ENCODE measurements at places on chromosomes 1 and 21.

DNA sequence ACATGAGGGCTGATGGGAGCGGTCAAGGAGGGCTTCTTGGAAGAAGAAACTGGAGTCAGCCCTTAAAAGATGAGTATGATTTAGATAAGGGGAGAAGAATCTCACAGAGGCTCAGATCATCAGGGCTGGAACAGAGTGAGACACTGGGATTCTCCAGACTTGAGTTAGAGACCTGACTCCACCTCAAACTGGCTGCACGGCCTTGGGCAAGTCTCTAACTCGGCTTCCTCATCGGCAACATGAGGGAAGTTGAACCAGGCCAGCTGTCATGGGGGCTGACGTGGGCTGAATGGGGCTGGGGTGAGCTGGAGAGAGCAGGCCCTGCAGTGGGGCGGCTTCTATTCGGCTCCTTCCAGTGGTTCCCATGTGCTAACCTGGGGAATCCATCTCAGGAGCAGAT, 2.5 kb downstream of the C1QC start:
- DNase-seq = no peak

DNA sequence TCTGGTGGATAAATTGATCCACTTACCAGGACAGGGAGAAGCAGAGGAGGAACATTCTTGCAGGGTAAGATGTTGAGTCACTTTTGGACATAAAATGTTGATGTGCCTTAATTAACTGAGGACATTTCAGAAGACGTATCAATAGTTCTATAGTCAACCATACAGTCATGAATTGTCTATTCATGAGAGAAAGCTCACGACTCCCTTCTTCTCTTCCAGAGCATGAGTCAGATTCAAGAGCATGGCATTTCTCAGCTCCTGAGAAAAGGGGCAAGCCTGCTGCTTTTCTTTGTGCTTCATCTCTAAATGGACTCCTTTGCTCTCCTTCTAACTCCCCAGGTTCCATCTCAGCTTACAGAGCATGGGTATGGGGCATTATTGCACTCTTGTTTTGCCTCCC, 55.7 kb downstream of the ADGRL4 start:
- DNase-seq = no peak

GRCh38 chr1:225347123-225347683, 80.6 kb downstream of the LBR start:
- DNase-seq = no peak

DNA sequence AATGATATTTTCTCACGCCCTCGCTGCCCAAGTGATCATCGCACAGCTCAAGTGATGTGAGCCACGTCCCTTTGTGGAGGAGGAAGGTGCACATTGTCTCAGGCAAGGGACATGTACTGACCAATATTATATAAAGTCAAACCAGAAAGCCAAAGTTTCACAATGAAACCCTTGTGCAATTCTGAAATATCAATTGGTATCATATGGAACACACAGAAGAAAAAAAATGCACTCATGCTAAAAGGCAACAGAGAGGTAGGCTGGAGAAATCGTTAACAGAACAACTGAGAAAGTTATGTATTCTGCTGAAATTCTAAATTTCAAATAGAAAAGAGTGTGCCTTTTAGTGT, 1.9 kb downstream of the JAM2 start:
- no peak for DNase-seq

DNA sequence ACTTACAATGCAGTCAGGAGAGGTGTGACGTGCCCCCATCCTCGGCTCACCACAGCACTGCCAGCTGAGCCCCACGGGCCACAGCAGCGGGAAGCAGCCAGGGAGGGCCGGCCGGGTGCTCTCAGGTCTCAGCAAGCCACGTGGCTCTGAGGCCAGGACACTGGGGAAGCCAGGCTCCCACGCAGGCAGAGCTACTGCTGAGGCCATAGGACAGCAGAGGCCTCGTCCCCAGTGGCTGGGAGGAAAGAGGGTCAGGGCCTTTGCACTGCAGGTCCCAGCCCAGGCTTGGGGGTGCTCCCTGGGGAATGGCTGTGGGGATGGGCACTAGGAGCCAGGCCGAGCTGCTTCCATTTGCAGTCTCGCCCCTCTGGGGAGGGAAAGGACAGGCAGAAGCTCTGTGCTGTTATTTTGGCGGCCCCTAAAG, 5.8 kb downstream of the LRRC47 start:
- DNase-seq = no peak

DNA sequence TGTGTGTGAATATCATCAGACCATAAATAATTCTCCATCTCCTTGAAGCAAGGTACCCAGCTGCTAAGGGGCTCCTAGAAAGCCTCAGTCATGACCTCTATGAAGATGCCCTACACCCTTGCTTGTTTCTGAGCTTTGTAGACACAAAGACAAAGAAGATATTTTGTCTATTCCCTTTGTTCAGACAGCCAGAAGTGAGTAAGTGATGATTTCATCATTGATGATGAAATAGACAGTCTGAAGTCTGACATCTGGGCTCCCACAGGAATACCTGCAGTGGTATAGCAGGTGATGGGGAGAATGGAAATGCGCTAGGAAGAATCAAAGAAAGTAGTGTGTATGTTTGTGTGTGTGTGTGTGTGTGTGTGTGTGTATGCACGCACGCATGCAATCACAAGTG, 82.2 kb upstream of the DPT start:
- DNase-seq = no peak

DNA sequence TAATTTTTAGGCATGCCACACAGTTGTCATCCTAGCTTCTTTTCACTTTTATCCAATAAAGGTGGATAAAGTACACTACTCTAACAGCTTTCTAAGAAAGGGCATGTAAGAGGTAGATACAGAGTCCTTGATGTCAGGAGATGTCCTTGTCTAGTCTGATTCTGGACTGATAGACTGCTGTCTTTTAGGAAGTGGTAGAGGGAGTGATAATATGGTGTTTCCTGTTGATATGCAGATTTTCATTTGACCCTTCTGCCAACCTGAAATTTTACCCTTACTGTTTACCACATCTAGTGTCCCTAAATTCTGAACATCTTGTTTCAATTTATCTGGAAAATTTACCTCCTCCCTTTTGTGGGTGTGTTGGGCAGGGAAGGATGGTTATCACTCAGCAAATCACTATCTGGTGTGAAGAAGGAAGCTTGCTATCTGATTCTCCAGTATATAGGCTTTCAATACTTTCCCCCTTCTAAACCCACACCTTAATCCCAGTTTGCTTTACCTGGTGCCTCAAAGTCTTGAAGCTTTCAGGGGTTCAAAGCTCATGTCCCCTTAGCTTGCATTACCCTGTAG, 354.9 kb upstream of the SNX7 start:
- DNase-seq = no peak

GRCh38 chr1:112713466-112714312, 1.4 kb downstream of the PPM1J start:
- DNase-seq = no peak

DNA sequence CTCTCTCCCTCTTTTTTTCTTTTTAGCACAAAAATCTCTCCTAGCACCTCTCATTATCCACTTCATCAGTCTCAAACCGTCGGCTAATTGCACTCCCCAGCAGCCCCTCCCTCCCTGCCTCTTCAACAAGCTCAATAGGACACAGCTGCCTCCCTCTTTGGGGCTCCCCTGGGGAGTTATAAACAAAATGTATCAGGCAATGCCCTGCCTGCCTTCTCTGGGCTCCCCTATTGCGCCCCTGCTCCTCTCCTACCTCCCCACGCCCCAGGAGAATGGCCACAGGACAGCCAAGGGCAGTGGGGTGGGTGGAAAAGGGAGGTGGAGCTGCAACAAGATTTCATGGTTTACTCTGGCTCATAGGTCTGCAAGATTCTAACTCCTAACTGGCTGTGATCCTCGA, 147.1 kb upstream of the GRIK3 start:
- DNase-seq = no peak

GRCh38 chr1:4730078-4730477, 75.7 kb downstream of the AJAP1 start:
- no peak for DNase-seq

DNA sequence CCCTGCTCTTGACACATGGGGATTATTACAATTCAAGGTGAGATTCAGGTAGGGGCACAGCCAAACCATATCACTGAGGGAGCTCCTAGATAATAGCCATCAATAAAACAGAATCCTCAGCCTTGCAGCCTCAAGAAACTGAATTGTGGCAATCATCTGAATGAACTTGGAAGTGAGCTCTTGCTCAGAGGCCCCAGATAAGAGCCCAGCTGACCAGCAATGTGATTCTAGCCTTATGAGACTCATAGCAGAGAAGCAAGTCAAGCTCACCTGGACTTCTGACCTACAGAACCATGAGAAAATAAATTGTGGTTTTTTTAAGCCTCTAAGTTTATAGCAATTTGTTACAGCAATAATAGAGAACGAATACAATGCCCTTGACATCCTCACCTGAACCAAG, 302.5 kb downstream of the LTN1 start:
- no peak for DNase-seq

DNA sequence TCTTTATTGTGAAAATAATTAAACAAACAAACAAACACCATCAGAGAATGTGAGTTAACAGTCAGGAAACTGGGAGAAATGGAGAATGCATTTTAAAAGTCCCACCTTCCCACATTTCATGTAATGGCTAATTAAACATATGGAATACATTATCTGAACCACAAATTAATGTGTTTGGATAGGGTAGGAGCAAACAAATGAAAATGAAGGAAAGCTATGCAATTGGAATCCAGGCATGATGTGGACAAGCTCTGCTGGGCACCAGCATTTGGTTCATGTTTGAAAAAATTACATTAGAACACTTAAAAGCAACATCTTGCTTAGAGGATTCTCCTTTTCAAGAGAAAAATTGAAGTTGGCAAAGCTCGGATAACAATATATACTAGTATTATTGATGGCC, 628.1 kb downstream of the LMO4 start:
- no peak for DNase-seq

GRCh38 chr1:229650045-229650444, 24.0 kb downstream of the URB2 start:
- no peak for DNase-seq

- DNase-seq = no peak
Observed at GRCh38 chr1:97066860-97067259, 345.3 kb downstream of the PTBP2 start.

GRCh38 chr1:182556279-182556678, 32.8 kb downstream of the RNASEL start:
- DNase-seq = no peak

- DNase-seq = no peak
Observed at GRCh38 chr1:81670286-81670685, 130.4 kb upstream of the ADGRL2 start.

GRCh38 chr1:243475966-243476365, 220.1 kb downstream of the SDCCAG8 start:
- DNase-seq = no peak

DNA sequence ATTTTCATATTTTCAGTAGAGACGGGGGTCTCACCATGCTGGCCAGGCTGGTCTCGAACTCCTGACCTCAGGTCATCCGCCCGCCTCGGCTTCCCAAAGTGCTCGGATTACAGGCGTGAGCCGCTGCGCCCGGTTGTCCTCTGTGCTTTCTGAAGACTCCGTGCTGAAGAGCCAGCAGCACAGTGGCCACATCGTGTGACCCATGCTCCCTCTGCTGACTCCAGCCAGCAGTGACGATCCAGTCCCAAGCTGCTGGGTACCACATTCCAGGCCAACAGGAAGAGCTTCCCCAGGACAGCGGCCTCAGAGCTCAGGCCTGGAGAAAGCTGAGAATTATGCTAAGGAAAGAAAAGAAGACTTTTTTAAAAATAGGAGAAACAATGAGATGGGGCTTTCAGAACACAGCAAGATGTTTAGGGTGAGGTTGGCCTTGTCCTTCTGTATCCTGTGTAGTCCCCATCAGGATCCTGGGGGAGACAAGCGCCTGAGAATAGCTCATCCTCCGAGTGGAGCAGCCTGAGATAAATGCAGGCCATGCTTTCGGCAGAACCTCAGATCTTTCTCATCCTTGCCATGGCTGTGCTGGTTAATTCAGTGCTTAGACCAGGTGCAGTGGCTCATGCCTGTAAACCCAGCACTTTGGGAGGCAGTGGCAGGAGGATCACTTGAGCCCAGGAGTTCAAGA, 207.1 kb downstream of the SLC35F3 start:
- DNase-seq = no peak

DNA sequence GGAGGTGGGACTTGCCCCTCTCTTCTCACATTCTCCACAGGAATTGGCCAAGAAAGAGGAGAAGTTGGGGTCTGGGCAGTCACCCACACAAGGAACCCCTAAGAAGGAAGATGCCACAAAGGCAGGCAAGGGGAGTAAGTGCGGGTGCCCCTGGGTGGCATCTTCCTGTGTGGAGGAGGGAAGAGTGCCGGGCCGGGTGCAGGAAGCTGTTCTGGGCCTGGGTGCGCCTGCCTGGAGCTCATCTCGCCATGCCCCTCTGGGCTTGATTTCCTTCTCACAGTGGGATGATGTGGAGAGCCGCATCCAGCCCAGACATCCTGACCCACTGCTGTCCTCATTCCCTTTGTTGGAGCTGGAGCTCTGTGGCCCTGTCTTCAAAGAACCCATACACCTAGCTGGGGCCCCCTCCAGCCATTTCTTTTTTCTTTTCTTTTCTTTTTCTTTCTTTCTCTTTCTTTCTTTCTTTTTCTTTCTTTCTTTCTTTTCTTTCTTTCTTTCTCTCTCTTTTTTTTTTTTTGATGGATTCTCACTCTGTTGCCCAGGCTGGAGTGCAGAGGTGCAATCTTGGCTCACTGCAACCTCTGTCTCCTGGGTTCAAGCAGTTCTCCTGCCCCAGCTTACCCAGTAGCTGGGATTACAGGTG, 9.3 kb downstream of the LRRC71 start:
- DNase-seq = no peak

- DNase-seq = no peak
Observed at GRCh38 chr1:215569986-215570824, 3.1 kb downstream of the KCTD3 start.

- DNase-seq = no peak
Observed at GRCh38 chr1:187396226-187396625, 567.5 kb downstream of the PLA2G4A start.

DNA sequence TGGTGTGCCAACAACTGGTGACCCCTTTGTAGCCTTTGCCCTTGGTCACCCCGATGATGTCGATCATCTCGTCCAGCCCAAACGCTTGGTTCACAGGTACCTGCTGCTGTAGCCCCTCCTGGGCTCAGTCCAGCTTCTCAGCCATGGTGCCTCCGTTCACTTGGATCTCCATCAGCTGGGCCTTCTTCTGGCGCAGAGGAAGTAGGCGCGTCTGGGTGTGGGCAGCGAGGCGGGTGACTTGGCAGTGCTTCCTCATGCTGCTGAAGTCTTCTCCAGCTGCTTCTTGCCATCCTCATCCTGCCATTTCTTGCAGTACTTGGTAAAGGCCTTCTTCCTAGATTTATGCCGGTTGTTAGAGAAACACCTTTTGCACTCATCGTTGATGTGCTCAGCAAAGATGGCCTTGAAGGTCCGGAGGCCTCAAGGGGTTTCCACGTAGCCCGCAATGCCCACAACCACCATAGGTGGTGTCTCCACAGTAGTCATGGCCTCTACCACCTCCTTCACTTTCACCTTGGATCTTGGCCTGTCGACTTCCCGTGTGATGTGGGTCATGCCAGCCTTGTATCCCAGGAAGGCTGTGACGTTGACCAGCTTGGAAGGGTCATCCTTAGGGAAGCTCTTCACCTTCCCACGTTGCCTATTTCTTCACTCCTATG, 13.0 kb downstream of the DOP1B start:
- no peak for DNase-seq

DNA sequence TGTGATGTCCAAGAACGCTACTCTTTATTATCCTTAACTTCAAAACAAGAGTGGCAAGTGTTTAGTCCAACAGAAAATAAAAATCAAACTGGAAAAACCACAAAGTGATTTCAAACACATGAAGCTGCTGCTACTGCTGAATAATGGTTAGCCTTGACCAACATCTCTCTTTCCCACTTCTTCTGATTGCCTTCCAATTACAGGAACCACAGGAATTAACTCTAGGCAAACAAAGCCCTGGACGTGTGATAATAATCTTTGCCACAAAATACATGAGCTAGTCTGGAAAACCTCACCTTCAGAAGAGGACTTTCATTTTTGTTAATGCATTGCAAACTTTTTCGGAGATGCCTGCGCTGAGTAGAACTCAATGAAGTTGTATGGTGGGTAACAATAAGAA, 48.6 kb upstream of the COL11A1 start:
- no peak for DNase-seq
